ENCODE measurements at places on chromosomes 4 and X.

- DNase-seq: no peak
Measured at GRCh38 chrX:119406776-119407175, 7.6 kb downstream of the SLC25A43 start.

DNA sequence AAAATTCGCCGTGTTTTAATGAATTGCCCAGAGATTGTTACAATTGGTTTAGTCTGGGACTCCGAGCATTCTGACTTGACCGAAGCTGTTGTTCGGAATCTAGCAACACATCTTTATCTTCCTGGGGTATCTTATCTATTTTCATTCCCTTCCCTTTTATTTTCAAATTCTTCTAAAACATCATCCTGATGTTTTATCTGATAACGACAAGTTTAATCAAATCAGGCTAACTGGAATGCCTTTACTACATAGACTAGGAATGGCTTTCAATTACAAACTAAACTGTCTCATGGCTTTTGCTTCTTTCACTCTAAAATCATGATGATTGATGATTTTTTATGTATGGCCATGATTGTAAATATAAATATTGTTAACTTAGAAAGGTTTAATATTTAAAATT is 48.0 kb downstream of the USP53 start:
- DNase-seq: no peak

DNA sequence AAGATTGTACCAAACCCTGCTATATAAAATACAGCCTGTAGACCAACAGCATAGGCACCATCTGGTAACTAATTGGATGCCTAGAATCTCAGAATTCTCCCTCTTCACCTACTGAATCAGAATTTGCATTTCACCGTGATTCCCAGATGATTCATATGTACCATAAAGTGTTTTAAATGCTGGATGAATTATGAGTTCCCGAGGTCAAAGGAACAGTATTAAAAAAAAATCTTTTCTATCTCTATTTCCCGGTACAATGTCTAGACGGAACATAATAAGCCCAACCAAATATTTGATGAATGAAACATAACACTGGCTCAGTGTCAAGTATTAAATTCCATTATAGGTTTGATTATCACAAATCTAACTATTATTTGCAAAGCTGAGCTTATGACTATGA is 280.0 kb downstream of the ANKRD50 start:
- no peak for DNase-seq

DNA sequence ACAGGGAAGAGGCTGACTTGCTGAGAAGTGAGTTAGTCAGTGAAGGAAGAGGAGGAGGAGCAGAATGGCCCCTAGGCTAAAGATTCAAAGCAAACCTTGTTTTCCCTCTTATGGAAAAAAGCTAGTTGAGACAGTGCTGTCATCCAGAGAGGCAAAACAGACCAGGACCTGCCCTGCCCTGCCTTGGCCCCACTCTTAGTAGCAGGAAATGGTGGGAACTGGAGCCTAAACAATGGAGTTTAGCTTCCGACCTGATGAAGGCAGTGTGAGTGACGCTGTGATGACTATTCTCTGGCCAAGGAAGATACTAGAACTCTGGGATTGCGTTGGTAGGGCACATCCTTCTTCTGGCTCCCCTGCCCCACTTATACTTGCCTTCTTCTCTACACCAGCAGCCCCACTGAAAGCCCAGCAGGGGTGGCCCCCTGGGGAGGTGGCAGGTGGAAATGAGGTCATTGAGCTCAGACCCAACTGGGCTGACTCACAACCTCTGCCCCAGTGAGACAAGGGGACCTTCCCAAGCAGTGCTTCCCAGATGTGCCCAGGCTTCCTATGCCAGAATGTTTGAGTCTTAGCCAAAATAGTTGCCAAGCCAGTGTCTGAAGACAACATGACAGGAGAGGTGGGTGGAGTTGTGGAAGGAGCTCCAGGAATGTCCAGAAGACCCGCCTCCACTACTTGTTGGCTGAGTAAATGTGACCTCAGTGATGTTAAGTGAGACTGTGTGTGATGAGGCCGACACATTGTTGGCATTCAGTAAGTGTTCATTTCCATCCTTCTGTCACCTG is 38.8 kb downstream of the MSN start:
- DNase-seq: peak; percentile 54

DNA sequence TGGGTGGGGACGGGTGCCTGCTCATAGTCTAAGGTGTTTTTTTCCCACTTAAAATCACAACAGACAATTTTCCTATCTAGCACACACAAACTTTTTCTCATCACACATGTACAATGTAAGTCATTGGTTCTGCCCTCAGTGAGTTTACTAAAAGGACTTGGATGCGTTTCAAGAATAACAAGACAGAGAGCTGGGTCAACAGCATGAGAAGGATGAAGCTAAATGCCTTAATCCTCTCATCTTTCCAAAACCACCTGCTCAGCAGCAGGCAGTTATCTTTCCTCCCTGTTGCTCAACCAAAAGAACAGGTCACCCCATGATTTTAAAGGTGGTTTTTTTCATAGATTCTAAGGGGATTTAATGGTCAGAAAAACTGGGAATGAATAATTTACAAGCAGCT is 40.1 kb downstream of the OFD1 start:
- no peak for DNase-seq

- no peak for DNase-seq
Measured at GRCh38 chrX:122303761-122304160, 880.3 kb upstream of the GRIA3 start.

- no peak for DNase-seq
Measured at GRCh38 chr4:121758925-121759568, 5.9 kb downstream of the SMIM43 start.

GRCh38 chr4:328729-329128 is 8.9 kb upstream of the ZNF141 start:
- DNase-seq: no peak

DNA sequence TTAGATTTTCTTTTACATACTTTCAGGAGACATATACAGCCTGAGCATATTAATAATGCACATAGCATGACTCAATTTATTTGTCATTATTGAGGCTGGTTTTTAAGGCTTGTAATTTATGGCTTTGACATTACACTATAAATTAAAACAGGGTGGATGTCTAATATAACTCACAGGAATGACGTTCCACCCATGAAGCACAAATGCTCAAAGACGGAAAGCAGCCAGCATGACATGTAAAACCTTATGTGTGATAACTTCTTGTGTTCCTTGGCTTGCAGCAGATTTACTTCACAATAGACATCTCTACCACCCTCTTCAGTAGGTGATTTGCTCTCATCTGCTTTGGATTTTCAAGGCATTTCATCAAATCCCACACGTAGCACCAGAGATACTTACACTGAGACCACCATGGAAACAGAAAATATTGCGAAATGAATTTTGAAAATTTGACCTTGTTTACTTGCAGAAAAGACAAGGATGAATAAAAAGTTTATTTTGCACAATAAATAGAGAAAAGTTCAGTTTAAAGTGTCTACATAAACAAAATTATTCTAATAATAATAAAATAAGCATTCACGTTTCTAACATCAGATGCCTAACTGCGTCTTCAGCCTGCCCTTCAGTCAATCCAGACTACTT is 64.7 kb upstream of the BTC start:
- no peak for DNase-seq

DNA sequence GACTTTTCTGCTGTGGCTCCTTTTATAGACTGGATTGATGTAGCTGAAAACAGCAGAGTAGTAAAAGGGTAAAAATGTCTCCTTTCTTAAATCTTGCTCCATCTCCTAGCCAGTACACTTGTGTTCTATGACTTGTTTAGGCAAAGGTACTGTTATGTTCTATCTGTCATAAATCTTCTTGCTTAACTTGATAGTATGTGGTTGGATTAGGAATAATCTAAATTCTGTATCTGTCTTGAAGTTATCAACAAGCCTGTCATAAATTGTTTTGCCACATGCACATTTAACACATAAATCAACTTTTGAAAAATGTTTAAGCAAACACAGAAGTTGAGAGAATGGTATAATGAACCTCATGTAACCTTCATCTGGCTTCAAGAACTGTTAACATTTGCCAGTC is 157.0 kb downstream of the FRAS1 start:
- no peak for DNase-seq

- no peak for DNase-seq
Measured at GRCh38 chrX:132631579-132632232, 142.9 kb upstream of the MBNL3 start.

- no peak for DNase-seq
Measured at GRCh38 chrX:133749951-133750350, 235.4 kb downstream of the GPC3 start.

GRCh38 chrX:96838537-96838936 is 45.2 kb upstream of the RPA4 start:
- no peak for DNase-seq

DNA sequence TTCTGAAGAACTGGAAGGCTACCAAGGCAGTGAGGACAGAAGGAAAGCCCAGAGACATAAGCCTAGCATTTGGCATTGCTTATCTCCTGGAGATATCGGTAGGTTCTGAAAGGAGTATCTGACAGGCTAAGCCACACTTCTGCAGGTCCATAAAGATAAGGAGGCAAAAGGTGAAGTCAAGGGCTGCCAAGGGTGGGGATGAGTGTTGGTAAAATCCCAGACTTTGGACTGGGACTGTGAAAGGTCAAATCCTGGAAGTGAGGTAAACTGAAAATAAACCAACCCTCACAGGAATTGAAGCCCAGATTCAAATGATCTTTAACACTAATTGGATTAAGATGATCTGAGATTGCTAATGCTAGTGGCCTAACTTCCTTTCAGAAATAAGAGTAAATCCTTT is 27.4 kb downstream of the GK start:
- DNase-seq: no peak

GRCh38 chr4:158572608-158573007 is 50.9 kb downstream of the RXFP1 start:
- DNase-seq: no peak

- DNase-seq: no peak
Measured at GRCh38 chrX:112163906-112164305, 81.3 kb upstream of the TRPC5 start.

DNA sequence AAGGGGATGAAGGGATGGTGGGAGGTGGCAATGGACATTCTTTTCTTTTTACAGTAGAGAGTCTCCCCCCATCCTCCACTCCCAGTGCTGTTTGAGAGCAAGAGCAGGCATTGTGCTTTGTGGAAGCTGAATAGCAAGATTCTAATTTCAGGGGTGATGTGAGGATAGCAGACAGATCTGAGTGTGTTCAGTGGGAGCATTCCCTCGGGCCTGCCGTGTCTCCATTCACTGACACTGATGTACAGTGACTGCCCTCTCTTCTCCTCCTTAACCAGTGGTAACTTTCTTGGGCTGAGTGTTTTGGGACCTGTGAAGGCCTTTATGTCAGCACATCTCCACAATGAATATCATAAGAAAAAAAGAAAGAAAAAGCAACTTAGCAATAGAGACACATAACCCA is 396.6 kb upstream of the RPS6KA3 start:
- no peak for DNase-seq

GRCh38 chrX:76109654-76110053 is 63.2 kb upstream of the PBDC1 start:
- no peak for DNase-seq

GRCh38 chrX:38627683-38628082 is 66.3 kb downstream of the TSPAN7 start:
- no peak for DNase-seq

DNA sequence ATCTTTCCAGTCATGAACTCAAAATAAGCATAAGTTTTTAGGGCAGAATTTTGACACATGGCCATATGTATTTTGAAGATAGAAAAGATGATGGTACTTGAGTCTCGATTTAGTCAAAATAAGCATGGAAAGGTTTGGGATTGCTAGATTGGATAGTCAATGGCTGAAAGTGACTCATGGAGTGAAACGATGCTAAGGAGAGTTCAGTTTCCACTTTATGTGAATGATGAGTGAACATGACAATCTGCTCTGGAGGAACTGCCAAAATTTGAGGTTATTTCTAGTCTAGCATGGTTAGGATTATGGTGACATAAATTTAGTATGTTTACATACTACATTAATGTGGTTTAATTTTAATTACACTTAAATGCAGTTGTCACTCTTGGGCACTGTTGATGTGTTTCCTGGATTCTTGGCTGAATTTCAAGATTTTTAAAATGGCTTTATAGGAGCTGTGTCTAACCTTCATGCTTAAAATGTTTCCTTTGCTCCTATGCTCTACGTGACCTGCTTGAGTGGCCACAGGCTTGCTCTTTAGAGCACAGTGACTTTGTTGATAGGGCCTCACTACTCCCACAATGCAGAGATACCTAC is 17.1 kb downstream of the DDX3X start:
- no peak for DNase-seq

DNA sequence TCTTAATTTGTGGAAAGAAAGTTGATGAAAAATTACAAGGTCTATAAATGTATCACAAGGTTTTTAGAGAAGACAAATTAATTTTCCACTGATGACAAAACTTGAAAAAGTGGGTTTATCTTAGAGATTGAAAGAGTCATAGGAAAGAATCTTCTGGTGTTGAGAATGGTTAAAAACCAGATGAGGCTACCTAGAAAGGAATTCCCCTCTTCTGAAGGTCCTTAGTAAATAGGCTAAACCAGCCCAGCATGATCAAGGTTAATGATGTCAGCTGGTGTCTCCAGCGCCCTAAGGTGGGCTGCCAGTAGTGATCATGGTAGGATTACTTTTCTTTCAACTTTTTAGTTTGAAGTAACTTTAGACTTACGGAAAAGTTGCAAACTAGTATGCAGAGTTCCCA is 71.8 kb upstream of the PGRMC2 start:
- DNase-seq: no peak

DNA sequence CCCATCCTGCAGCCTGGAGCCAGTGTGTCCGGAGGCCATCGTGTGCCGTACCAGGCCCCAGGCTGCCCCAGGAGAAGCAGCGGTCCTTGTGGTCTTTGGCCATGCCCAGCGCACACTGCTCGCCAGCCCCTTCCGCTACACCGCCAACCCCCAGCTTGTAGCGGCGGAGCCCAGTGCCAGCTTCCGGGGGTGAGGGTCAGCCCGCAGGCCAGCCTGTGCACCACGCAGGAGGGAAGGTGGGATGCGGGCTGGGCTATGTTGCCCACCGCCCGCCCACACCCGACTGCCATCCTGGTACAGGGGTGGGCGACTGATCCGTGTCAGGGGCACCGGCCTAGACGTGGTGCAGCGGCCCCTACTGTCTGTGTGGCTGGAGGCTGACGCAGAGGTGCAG is 7.6 kb upstream of the SRPK3 start:
- DNase-seq: no peak

GRCh38 chr4:140080883-140081282 is 73.1 kb downstream of the MAML3 start:
- DNase-seq: no peak

GRCh38 chr4:185896817-185897488 is 85.0 kb upstream of the SORBS2 start:
- no peak for DNase-seq

- DNase-seq: peak; percentile 81
Measured at GRCh38 chr4:106315968-106316772, at the start of the genes AIMP1 and TBCK. Gene AIMP1 (plus strand): TSS chr4:106316550. CDS start chr4:106325010, 8,460 bp downstream. Gene TBCK (minus strand): TSS chr4:106316209. CDS start chr4:106308960, 7,249 bp downstream.

Data from T-helper 2 cell treated with Interferon-gamma antibody and Interleukin-4, amounts not matched to agents 5 μg/mL and 100 μg/mL, for 36 hours (primary cell).